Nephron progenitor cell (in vitro differentiated cells): ENCODE measurements at places on chromosomes 7 and 10.

DNA sequence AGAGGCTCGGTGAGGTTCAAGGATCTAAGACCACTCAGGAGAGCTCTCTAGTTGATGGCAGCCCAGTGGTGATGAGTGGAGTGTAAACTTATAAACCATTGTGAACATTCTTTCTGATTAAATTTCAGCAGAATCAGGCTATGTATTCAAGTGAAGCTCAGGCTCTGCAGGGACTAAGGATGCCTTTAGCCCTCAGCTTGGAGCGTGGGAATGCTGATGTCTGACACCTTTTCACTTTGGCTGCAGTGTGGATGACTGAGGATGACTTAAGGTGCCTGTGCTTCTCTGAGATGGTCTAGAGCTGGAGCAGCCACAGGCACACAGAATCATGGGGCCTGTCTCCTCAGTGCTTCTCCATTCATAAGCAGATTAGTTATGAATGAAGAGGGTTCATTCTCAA lies 150.4 kb downstream of the SORCS3 start:
- peaks cover 5% of the 10 kb centered on the region for H3K4me1 ChIP-seq
- no peaks in the 10 kb centered on the region for H3K36me3 ChIP-seq
- DNase-seq, result no peak
- peaks cover 9% of the 10 kb centered on the region for H3K27me3 ChIP-seq
- no peak overlapping the region for H3K4me3 ChIP-seq

GRCh38 chr10:130807721-130808120 lies 503.8 kb downstream of the TCERG1L start:
- H3K4me1 ChIP-seq, result no peaks in the 10 kb centered on the region
- no peaks in the 10 kb centered on the region for H3K36me3 ChIP-seq
- peaks cover 21% of the 10 kb centered on the region for H3K27me3 ChIP-seq
- no peak for DNase-seq
- H3K4me3 ChIP-seq, result no peak overlapping the region

DNA sequence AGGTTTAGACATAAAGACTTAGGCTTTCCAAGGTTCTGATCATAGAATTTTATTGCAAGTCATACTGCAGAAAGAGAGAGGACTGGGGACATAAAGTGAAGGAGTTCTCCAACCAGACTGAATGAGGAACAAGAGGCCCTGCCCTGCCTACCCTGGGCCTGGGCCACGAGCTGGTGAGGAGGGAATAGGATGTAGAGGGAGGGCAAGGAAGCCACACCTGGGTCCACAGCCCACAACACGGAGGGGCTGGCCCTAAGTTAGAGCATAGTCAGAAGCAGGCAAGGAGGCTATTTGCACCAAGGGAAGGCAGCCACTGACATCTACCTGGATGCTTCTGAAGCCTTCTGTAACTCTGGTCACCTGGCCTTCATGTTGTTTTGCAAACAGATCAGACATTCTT lies 82.2 kb upstream of the CXCL12 start:
- peaks cover 16% of the 10 kb centered on the region for H3K27me3 ChIP-seq
- no peak overlapping the region for H3K4me3 ChIP-seq
- H3K4me1 ChIP-seq, result peaks cover 82% of the 10 kb centered on the region
- DNase-seq, result no peak
- no peaks in the 10 kb centered on the region for H3K36me3 ChIP-seq

DNA sequence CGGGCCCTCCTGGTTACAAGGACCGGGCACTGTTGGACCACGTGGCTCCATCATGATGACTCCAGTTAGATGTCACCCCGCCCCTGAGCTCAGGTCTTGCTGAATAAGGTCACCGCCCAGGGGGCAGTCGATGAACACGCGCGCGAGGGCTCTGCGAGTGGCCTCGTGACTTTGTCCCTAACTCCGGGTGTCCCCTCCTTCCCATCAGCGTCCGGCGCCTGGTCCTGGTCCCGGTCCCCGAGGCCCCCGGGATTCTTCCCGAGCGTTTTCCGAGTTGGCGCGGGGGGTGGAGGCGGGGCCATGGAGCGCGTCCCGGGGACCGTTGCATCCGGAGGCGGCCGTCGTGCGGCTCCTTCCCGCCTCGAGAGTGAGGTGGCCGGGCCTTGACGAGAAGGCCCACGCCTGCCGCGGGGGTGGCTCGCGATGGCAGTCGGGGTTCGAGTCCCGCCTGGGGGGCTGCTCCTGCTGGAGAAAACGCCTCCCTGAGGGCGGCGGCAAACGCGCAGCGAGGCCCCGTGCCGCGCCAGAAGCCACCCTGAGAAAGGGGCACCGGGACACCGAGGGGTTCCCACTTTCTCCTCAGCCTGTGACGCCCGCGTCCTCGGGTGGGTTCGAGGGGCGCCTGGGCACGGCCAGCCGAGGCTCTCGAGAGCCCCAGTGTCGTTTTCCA lies 569 bp upstream of the NPTX2 start:
- H3K27ac ChIP-seq, result no peak overlapping the region
- peaks cover 84% of the 10 kb centered on the region for H3K27me3 ChIP-seq
- H3K36me3 ChIP-seq, result no peaks in the 10 kb centered on the region
- H3K4me1 ChIP-seq, result peaks cover 24% of the 10 kb centered on the region
- DNase-seq, result peak; percentile 28

GRCh38 chr10:6579904-6580278 lies at the start of gene PRKCQ:
PRKCQ (minus strand) TSS chr10:6580276; CDS start chr10:6515135, 65,141 bp downstream.
- no peak for DNase-seq
- no peak within 1 kb of the TSS for H3K27ac ChIP-seq
- H3K4me1 ChIP-seq, result peaks cover 35% of the 10 kb centered on the region
- peaks cover 30% of the 10 kb centered on the region for H3K36me3 ChIP-seq

GRCh38 chr7:81710751-81711150 lies 59.1 kb downstream of the HGF start:
- H3K27me3 ChIP-seq, result no peaks in the 10 kb centered on the region
- no peaks in the 10 kb centered on the region for H3K4me1 ChIP-seq
- no peaks in the 10 kb centered on the region for H3K36me3 ChIP-seq
- DNase-seq, result no peak
- no peak overlapping the region for H3K4me3 ChIP-seq
- no peak overlapping the region for H3K27ac ChIP-seq

- H3K4me1 ChIP-seq, result no peaks in the 10 kb centered on the region
- H3K27ac ChIP-seq, result no peak overlapping the region
- DNase-seq, result no peak
- H3K4me3 ChIP-seq, result no peak overlapping the region
These were observed 50.8 kb downstream of the PHYHIPL start for GRCh38 chr10:59227136-59227673.

- H3K36me3 ChIP-seq, result no peaks in the 10 kb centered on the region
- DNase-seq, result no peak
- no peaks in the 10 kb centered on the region for H3K4me1 ChIP-seq
- H3K27ac ChIP-seq, result no peak overlapping the region
- H3K27me3 ChIP-seq, result peaks cover 9% of the 10 kb centered on the region
These were observed 249.8 kb upstream of the LYZL1 start for GRCh38 chr10:29039091-29039490.

DNA sequence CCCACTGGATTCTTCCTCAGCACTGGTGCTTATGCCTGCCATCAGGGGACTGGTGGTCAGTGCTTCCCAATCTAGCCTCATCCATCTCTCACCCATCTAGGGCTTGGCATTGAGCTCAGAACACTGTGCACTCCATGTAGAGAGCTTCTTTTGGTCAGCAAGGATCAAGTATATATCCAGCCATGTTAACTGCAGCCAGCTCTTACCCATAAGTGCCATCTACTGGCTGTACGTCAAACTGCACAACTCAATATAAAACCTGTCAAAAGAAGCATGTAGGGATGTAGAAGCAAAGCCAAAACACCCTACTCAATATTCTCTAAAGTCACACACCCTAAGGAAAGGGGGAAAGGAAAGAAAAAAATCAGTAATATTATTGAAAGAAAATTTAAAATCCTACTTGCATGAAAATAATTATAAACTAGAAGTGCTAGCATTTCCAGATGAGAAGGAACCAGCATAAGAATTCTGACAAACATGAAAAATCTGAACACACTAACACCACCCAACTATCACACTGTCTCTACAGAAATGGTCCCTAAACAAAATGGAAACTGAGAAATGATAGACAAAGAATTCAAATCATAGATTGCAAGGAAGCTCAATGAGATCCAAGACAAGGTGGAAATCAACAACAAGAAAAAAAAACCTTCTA lies 531.1 kb upstream of the STEAP1 start:
- DNase-seq, result peak; percentile 20
- H3K27ac ChIP-seq, result no peak overlapping the region
- H3K36me3 ChIP-seq, result no peaks in the 10 kb centered on the region
- no peak overlapping the region for H3K4me3 ChIP-seq
- no peaks in the 10 kb centered on the region for H3K27me3 ChIP-seq

- no peaks in the 10 kb centered on the region for H3K36me3 ChIP-seq
- no peak for DNase-seq
- peaks cover 9% of the 10 kb centered on the region for H3K4me1 ChIP-seq
- H3K4me3 ChIP-seq, result no peak overlapping the region
These were observed 59.1 kb downstream of the CNTNAP2 start for GRCh38 chr7:146175716-146176115.

GRCh38 chr7:30476459-30477145 lies 2.0 kb downstream of the NOD1 start:
- H3K27ac ChIP-seq, result no peak overlapping the region
- no peaks in the 10 kb centered on the region for H3K36me3 ChIP-seq
- no peak overlapping the region for H3K4me3 ChIP-seq

- no peak overlapping the region for H3K27ac ChIP-seq
- no peaks in the 10 kb centered on the region for H3K27me3 ChIP-seq
- DNase-seq, result no peak
- H3K36me3 ChIP-seq, result peaks cover 17% of the 10 kb centered on the region
- peak overlapping the region; percentile 57 for H3K4me3 ChIP-seq
- peaks cover 58% of the 10 kb centered on the region for H3K4me1 ChIP-seq
These were observed 5.5 kb downstream of the SGCE start for GRCh38 chr7:94650147-94651051.

GRCh38 chr7:131173145-131173890 lies 154.4 kb upstream of the MKLN1 start:
- no peak overlapping the region for H3K4me3 ChIP-seq
- no peaks in the 10 kb centered on the region for H3K4me1 ChIP-seq
- H3K27me3 ChIP-seq, result peaks cover 14% of the 10 kb centered on the region
- DNase-seq, result no peak
- no peaks in the 10 kb centered on the region for H3K36me3 ChIP-seq

DNA sequence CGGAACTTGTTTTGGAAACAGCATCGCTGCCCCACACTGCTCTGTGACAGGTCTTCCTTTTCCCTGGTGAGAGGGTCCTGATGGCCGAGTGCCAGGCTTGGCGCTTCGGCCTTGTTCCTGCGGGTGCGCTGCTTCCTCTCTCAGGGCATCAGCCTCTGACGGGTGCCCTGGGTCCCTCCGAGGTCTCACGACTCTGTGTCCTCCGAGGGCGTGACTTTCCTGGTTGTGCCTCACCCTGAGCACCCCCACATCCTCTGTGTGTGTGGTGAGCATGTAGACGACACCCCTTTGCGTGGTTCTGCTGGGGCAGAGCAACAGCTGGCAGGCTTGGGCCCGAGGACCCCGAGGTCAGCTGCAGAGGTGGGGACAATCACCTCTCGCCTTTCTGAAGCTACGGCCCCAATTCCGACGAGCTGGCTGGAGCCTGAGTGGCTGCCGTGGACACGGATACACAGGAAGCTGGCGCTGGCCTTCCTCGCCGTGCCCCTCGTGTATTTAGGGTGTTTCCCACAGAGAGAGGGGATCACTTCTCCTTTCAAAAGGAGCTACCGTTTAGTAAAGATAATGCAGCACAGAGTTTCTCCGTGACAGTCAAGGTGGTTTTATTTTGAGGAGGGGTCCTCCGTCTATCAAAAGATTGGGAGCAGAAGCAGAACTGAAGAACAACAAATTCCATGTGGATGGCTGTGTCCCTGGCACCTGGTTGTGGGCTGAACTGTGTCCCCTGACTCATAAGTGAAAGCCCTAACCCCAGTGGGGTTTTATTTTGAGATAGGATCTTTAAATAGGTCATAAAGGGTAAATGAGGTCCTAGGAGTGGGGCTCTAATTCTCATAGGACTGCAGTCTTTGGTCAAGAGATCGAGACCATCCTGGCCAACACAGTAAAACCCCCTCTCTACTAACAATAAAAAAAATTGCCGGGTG lies 36.2 kb upstream of the PITRM1 start:
- no peaks in the 10 kb centered on the region for H3K36me3 ChIP-seq
- peaks cover 63% of the 10 kb centered on the region for H3K4me1 ChIP-seq
- H3K27me3 ChIP-seq, result peaks cover 18% of the 10 kb centered on the region
- no peak overlapping the region for H3K27ac ChIP-seq
- DNase-seq, result no peak

DNA sequence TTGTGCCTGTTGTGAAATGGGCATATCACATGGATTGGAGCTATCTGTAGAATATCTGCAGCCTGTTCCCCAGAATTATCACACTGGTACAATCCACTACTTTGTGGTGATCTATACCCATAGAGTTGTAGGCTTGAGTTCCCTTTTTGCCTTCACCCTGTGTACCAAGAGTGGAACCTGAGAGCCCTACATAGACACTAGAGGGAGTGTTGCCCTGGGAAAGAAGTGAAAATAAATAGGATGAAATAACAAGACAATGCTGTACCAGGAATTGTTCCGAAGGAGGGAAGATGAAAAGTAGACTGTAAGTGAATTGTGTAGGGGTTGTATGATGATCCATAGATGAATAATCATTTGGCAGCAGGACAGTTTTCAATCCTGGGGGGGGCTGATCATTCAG lies 9.0 kb downstream of the SORCS3 start:
- H3K4me1 ChIP-seq, result no peaks in the 10 kb centered on the region
- H3K27ac ChIP-seq, result no peak overlapping the region
- no peaks in the 10 kb centered on the region for H3K36me3 ChIP-seq
- DNase-seq, result no peak
- peaks cover 38% of the 10 kb centered on the region for H3K27me3 ChIP-seq

DNA sequence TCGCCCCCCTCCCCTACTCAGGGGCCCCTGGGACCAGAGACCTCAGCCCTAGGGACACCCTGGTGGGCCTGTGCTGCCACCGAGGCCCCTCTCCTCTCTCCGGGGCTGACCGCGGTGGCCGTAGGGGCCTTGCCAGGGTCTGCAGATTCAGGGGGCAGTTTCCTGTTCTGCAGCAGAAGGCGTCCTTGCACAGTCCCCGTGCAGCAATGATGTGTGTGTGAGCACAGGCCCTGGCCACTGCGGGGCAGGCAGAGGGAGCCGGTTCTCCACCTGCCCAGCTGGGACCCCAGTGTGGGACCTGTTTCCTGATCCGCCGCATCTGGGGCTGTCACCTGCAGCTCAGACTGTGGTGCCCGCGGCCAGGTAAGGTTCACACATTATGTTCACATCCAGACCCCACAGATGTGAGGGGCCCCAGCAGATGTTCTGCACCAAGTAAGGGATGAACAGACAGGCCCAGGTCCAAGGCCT lies 60.7 kb upstream of the DNAJB6 start:
- H3K4me3 ChIP-seq, result no peak overlapping the region
- no peaks in the 10 kb centered on the region for H3K27me3 ChIP-seq
- H3K36me3 ChIP-seq, result peaks cover 4% of the 10 kb centered on the region
- H3K27ac ChIP-seq, result no peak overlapping the region

GRCh38 chr7:99504281-99504602 lies 220 bp upstream of the ZKSCAN5 start:
- H3K36me3 ChIP-seq, result peaks cover 16% of the 10 kb centered on the region
- H3K4me3 ChIP-seq, result peak overlapping the region; percentile 95
- H3K27ac ChIP-seq, result peak overlapping the region; percentile 98
- H3K27me3 ChIP-seq, result no peaks in the 10 kb centered on the region
- peak; percentile 99 for DNase-seq

DNA sequence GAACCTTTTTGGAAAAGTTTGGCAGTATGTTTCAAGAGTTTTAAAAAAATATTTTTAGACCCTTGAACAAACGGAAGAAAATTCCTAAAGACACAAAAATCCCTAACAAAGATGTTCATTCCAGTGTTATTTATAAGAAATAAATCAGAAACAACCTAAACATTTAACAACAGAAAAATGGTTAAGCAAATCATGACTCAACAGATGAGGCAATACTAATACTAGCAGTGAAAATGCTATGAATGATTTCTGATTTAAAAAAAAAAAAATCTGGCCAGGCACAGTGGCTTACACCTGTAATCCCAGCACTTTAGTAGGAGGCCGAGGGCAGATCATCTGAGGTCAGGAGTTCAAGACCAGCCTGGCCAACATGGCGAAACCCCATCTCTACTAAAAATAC lies 61.0 kb downstream of the ARHGAP12 start:
- H3K36me3 ChIP-seq, result peaks cover 19% of the 10 kb centered on the region
- no peak for DNase-seq
- no peaks in the 10 kb centered on the region for H3K27me3 ChIP-seq
- no peak overlapping the region for H3K27ac ChIP-seq
- H3K4me3 ChIP-seq, result no peak overlapping the region
